ENCODE measurements at places on chromosomes 2 and 18. TPM values are rescaled to one million over a fixed set of nuclear protein-coding genes. Genes with fewer than 3 reads are reported as not detected.

The IL1RL1 gene
- total RNA-seq: 4.7 TPM

The PRKAG3 gene
- not detected for total RNA-seq

The FBXO15 gene
- total RNA-seq: 0.87 TPM

The LRP2 gene
- total RNA-seq: not detected

The GALNT1 gene
- total RNA-seq: 49.5 TPM

The IL36A gene
- total RNA-seq: not detected

The HADHA gene
- 105 TPM for total RNA-seq

- no peak for DNase-seq
Observed at GRCh38 chr18:76451396-76452331, 43.4 kb downstream of the ZNF516 start.

GRCh38 chr18:9062418-9062751, 40.1 kb upstream of the NDUFV2 start:
- no peak for DNase-seq

GRCh38 chr2:107325981-107326786, 440.2 kb upstream of the ST6GAL2 start:
- DNase-seq: no peak

DNA sequence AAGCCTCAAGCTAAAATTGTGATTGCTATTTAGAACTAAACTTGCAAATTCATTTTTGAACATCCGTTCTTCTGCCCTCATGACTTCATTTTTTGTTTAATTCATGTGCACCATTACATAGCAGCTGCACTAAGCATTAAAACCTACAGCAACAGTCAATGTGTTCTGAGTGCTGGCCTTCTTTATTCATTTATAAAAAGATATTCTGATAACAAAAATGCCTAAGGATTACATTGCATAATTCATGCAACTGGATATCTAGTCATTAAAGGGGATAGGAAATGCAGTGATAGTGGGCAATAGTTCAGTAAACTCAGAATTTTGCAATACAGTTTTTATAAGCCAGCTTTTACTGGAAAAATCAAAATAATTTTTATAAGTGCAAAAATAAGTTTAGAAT, 294.4 kb upstream of the EPC2 start:
- no peak for DNase-seq

DNA sequence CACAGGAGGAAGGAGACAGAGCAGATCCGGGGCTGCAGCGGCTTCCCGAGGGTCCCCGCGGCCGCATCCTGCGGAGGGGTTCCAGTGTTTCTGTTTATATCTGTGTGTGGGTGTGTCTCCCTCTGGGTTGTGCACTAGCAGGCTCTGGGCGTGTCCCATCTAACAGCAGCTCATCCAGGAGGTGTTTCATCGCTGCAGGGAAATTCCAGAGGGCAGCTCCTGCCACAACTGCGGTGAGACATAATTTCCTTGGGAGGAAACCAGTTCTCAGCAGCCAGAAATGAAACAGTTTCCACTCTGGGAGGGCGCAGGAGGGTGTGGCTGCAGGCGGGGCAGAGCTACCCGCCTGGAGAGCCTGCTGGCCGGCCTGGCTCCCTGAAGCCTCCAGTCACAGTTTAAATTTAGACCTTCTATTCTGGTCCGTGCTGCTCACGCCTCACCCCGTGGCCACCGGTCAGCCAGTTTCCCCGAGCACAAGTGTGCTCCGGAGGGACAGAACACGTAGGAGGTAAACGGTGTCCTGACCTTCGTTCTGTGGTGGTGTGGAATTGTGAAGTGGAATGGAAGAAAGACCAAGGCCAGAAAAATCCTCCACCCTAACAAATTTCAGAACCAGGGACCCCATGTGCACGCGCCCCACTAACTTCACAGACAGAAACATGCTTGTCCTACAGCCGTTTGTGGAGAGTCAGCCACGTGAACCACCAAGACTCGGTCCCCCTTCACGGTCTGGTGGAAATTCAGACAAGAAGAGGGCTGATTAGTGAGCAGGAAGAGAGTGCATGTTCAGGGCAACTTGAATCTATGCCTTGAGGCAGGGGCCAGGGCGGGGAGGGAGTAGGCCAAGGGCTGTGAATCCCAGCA, 50.2 kb downstream of the TEX44 start:
- DNase-seq: peak; percentile 70

DNA sequence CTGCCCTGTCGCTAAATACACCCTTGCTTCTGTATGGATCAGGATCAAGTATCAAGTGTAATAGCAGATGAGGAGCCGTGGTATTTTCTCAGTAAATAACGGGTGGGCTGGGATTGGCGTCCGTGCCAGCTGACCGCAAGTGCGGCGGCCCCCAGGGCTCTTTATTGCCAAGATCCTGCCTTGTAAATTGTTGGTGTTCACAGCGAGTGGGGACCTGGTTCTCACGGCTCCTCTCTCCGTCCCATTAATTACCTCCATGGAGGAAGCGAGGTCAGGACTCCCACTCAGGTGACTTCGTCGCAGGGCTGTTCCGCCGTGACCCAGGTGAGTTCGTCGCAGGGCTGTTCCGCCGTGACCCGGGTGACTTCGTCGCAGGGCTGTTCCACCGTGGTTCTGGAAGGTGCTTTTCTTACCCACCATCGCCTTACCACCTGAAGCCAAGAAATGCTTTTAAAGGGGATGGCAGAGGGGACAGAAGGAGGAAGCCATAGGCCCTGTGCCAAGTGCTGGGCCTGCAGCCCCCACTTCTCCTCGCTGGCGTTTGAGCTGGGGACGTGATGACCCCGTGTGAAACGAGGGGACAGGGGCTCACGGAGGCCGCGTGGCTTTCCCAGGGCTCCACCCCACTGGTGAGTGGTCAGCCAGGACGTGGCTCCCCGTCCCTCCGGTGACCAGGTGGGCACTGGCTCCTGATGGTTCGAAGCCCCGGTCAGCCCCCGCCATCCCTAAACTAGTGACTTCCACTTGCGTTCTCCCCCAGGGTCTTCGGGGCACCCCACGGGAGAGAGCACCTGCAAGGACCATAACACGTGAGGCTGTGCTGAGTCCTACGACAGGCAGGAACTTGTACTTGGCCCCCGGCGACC, 118.4 kb downstream of the TWIST2 start:
- DNase-seq: no peak

- DNase-seq: no peak
Observed at GRCh38 chr18:13501891-13502290, 224.5 kb downstream of the FAM210A start.

GRCh38 chr2:102736110-102736409, 25.8 kb upstream of the TMEM182 start:
- no peak for DNase-seq

DNA sequence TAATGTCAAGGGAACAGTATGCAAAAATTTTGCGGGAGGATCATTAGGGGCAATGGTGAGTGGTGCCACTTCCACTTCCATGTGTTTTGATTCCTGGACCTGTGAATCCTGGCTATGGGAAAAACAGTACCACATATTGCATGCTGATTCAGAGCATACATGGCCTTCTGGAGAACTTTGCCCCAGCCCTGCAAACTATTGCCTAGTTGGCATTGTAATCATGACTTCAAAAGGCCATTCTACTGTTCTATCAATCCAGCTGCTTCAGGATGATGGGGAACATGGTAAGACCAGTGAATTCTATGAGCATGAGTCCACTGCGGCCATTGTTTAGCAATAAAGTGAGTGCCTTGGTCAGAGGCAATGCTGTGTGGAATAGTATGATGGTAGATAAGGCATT, 75.3 kb upstream of the ZC3H15 start:
- DNase-seq: no peak

GRCh38 chr2:213020268-213020667, 131.1 kb downstream of the IKZF2 start:
- no peak for DNase-seq

DNA sequence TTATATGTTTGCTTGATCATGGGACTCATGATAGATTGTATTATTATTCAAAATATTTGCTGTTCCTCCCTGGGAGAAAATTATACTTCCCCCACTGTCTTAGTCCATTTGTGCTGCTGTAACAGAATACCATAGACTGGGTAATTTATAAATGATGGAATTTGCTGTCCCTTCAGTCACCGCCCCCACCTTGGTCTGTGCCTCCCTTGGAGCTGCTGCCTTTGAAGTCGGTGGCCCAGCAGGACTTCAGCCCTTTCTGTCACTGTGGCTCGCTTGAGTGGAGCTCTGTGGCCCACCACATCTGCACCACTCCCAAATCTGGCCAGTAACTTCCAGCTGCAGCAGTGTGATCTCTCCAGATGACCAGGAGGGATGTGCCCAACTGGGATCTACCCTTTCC, 200.8 kb downstream of the AGPS start:
- no peak for DNase-seq

All from epithelial cell of proximal tubule (primary cell).